ENCODE measurements at places on chromosomes 5 and 9. TPM values are rescaled to one million over a fixed set of nuclear protein-coding genes. Genes with fewer than 3 reads are reported as not detected.

- peak; percentile 38 for DNase-seq
Observed at GRCh38 chr5:142770650-142771609, 753 bp downstream of the ARHGAP26 start.

BTNL8 gene
- total RNA-seq = not detected

DNA sequence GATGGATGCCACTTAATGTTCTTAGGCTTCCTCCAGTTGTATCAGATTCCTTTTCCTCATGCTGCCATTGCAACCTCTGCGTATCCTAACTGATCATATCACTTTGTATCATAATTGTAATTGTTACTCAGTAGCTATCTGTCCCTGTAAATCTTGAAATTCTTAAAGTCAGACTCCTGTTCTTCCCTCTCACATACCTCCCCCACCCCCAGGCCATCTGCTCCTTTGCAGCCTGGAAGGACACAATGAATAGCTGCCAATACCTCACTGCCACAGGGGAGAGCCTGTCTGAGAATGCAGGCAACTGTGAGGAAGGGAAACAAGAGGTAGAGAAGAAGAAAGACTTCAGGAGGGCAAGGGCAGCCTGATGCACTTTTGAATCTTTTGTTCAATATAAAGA is 228.5 kb downstream of the ENC1 start:
- DNase-seq = no peak

ADCY2 gene
- total RNA-seq = not detected

DNA sequence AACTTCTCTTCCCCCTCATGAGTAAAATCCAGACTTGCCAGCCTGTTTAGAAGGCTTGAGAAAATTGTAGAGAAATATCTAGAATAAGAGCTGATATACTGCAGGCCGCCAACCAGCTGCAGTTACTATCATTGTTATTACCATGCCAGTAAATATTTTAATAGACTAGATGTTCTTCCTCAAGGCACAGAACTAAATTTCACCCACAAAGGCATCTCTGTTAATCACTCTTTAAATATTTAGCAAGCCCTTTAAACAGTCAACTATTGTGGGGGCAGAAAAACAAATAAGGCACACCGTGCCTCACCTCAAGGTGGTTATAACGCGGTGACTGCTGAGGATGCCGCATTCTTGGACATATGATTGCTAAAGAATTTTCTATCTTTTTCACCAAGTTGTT is 147.0 kb downstream of the SPOCK1 start:
- DNase-seq = no peak

SLC26A2 gene
- total RNA-seq = 4.6 TPM

GRCh38 chr5:31626156-31626555 is 12.8 kb upstream of the PDZD2 start:
- DNase-seq = no peak

- DNase-seq = no peak
Observed at GRCh38 chr9:28155067-28155466, 581.8 kb upstream of the C9orf72 start.

MLANA gene
- not detected for total RNA-seq

DNA sequence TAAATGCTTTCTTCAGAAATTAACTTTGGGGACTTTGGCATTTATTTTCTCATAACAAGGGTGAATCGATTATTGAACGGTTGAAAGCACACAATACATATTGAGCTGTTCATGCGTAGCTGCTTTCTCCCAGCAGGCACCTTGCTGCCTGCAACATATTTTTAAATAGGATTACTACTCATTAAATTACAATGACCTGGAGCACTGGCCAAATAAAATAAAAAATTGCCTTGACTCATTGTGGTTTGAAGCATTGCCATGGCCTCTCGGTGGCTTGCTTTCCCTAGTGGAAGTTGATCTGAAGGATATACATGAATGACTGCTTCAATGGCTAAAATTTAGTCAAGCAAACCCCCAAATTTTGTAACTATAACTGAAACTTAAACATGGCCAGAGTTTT is 181.6 kb upstream of the NUDT12 start:
- DNase-seq = no peak

DNA sequence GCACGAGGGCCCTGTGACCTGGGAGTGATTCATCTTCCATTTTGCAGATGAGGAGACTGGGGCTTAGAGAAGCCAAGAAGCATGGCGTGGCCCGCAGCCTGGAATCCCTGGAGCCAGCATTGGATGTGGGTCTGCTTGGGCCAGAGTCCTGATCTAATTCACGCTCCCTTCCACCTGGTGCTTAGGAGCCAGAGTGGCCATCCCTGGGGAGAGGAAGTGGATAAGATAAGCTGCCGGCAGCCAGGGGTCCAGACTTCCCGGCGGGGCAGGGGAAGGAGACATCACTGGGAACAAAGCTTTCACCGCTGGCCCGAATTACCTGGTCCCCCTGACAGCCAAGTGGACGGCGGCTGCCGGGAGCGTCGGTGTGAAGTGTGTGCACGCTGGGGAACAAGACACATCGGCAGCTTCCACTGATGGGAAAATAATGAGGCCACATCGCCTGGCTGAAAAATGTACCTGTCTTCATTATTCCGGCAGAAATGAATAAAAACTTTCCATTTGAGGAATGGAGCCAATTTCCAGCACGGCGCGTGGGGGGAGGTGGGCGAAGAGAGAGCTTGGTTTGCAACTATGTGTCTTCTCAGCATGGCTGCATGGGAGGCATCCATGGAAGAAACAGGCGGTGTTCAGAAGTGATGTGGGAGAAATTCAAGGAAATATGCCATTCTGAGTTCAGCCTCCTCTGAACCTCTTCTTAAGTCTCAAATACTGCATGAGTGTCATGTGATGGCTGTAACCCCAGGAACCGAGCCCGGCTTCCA is 78.5 kb downstream of the OLFM1 start:
- no peak for DNase-seq

- no peak for DNase-seq
Observed at GRCh38 chr5:142904416-142904815, 134.2 kb downstream of the ARHGAP26 start.

- DNase-seq = no peak
Observed at GRCh38 chr5:82341325-82341724, 63.2 kb upstream of the RPS23 start.

Measured in T-helper 17 cell (primary cell).